ENCODE measurements at places on chromosomes 4 and X.

- no peak for DNase-seq
These were observed 84.4 kb downstream of the PPARGC1A start for GRCh38 chr4:23805450-23805851.

GRCh38 chrX:43643201-43643600 is 12.9 kb upstream of the MAOA start:
- no peak for DNase-seq

DNA sequence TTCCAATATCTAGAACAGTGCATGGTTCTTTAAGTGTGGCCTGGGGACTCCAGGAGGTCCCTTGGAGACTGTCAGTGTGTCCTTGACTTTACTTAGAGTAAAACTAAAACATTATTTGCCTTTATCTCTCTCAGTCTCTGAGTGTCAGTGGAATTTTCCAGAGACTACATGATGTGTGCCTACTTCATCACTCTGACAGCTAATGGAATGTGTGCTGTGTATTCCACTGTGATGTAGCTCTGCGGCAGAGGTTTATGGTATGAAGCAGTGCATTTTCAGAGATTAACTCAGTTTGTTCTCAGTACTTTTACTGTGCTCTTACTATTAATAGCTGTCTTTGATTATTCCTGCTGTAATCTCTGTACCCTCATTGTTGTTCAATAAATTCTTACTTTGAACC is 85.6 kb downstream of the MANBA start:
- DNase-seq, result no peak

GRCh38 chrX:39205467-39205866 is 404.2 kb downstream of the MID1IP1 start:
- DNase-seq, result no peak

DNA sequence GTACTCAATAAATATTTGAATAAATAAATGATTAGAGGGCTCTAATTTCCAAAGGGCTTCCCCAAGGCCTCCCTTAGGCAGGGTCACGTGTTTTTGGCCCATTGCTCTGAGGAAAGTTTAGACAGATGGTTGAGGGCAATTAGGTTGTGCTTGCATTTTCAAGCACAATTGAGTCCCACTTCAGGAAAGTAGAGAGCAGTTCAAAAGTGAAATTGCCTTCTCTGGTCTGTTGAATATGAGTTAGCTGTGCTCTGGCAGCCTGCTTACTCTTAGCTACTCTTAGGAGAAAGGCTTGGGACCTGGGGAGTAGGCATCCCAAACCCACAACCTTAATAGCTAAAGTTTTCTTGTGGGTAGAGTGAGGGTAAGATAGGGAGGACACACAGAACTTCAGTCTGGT is 9.0 kb upstream of the DRP2 start:
- DNase-seq, result no peak

GRCh38 chrX:13614154-13614553 is 38.8 kb upstream of the TCEANC start:
- no peak for DNase-seq

DNA sequence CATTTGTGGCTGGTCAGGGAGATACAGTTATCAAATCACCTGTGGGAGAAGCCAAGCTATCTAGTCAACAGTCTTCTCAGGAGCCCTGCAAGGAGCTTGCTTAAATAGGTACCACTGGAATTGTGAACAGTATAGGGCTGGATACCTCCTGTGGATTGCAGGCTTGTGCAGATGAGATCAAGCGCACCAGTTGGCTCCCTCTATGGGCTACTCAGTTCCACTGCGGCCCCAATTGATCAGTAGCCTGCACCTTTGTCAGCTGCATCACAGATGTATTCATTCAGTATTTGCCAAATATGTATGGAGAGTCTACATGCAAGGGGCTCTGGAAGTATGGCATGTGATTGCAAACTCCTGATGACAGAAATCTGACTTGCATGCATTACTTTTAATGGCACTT is 28.6 kb downstream of the TEX13A start:
- no peak for DNase-seq

DNA sequence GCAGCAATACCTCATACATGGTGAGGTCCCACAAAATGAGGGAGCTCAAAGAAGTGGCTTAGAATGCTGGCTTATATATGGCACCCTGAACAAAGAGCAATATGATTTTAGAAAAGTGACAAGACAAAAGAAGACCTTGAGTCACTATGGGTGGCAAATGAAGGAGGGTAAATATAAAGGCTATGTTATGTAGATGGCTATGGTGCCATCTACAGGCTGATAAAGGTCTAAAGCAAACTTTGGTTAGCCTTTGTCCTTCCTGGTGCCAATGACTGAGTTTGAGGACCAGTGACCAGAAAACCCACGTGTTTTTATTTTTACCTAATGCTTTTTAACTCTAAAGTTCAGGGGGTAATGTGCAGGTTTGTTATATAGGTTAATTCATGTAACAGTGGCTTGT is 151.8 kb downstream of the CCNG2 start:
- no peak for DNase-seq

GRCh38 chrX:42955349-42955748 is 177.4 kb upstream of the PPP1R2C start:
- no peak for DNase-seq

DNA sequence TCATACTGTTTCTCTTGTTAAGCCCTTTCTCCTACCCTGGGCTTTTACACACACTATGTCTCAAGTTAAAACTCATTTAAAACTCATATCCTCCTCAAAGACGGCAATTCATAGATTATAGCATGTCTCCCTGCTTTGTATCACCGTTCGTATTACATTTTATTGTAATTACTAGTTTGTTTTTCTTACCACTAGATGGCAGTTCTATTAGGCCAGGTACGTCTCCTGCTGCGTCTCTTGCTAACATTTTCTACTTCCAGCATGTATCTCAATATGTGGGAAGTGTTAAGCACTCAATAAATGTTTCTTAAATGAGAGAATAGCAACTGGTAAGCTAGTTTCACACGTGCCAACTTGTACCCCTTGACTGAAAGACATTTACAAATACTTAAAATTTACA is 450.3 kb upstream of the PCDH7 start:
- DNase-seq, result no peak

GRCh38 chrX:45571453-45571852 is 370.8 kb upstream of the DIPK2B start:
- DNase-seq, result no peak

- DNase-seq, result no peak
These were observed 33.1 kb downstream of the IL15 start for GRCh38 chr4:141669501-141669900.

GRCh38 chrX:153184787-153185186 is 5.7 kb downstream of the MAGEA1 start:
- no peak for DNase-seq

GRCh38 chrX:131894995-131895394 is 128.1 kb upstream of the STK26 start:
- DNase-seq, result no peak

- DNase-seq, result no peak
These were observed 129.6 kb downstream of the FAM13A start for GRCh38 chr4:88927420-88927819.

GRCh38 chr4:143399113-143399949 is 62.7 kb downstream of the GAB1 start:
- no peak for DNase-seq

GRCh38 chrX:118346258-118347094 is 570 bp downstream of the WDR44 start:
- peak; percentile 41 for DNase-seq

DNA sequence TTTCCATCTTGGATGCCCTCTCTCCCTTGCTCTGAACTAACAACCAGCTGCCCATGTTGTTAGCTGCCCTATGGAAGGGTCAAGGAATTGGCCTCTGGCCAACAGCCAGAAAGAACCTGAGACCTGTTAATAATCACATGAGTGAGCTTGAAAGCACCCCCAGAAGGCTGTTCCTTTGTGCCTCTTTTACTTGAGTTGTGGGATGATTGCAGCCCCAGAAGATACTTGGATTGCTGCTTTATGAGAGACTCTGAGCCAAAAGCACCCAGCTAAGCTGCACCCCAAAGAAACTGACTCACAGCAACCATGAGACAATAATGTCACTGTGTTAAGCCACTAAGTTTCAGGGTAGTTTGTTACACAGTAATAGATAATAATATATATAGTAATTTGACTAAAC is 73.3 kb downstream of the FRYL start:
- no peak for DNase-seq

DNA sequence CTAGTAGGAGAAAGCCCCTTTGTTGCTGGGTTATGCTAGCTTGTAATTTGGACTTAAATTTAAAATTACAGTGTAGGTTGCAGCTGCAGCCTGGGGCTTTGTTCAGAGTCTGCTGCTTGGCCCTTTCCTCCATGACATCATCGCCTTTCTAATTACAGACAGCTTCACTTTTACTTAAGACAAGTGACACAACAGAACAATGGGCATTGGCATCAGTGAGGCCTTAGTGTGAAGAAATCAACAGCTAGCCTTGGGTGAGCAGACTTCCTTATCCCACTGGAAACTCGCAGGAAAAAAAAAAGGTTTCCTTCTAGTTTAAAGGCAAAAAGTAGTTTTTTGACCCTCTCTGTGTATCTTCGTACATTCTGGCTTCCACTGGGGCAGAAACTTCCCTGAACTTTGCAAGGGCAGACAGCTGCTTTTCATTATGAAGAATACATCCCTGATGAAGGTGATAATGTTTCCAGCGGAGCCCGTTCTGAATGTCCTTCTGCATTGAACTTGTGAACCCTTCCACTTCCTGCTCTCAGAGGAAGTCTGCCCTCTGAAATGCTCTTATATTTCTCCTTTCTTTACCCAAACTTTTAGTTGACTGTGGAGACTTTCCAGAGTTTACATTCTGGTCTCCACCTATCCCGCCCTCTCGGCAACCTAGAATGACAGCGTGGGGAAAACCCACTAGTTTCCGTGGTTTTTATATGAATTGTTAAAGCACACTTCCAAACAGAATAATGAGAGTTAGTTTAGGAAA is 123.2 kb upstream of the FAM9C start:
- no peak for DNase-seq

DNA sequence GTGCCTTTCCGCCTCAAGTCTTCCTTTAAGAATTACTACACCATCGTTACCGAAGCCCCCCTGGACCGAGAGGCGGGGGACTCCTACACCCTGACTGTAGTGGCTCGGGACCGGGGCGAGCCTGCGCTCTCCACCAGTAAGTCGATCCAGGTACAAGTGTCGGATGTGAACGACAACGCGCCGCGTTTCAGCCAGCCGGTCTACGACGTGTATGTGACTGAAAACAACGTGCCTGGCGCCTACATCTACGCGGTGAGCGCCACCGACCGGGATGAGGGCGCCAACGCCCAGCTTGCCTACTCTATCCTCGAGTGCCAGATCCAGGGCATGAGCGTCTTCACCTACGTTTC is 2.2 kb downstream of the PCDH10 start:
- no peak for DNase-seq

DNA sequence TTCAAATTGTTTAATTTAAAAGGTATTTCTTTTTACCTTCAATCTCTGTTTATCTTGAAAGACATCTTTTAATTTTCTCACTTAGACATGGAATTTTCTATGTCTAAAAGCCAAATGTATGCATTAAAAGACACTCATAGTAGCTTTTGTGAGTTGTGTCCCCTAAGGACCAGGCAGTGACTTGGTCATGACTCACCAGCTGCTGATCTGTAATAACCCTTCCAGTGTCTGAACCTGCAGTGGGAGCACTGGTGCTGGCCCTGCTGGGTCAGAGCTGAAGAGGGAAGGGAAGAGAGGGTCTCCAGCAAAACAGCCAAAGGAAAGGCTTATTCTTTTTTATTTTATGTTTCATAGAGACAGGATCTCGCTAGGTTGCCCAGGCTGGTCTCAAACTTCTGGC is 31.1 kb upstream of the SH3D19 start:
- no peak for DNase-seq

- peak; percentile 88 for DNase-seq
These were observed at the start of the genes NDUFA1 and RNF113A for GRCh38 chrX:119871599-119872395. Gene NDUFA1 (plus strand): TSS chrX:119871832. CDS start chrX:119871912, 80 bp downstream. Gene RNF113A (minus strand): TSS chrX:119871733. CDS start chrX:119871613, 120 bp downstream.

GRCh38 chrX:48002319-48002718 is 1.5 kb downstream of the ZNF182 start:
- no peak for DNase-seq

DNA sequence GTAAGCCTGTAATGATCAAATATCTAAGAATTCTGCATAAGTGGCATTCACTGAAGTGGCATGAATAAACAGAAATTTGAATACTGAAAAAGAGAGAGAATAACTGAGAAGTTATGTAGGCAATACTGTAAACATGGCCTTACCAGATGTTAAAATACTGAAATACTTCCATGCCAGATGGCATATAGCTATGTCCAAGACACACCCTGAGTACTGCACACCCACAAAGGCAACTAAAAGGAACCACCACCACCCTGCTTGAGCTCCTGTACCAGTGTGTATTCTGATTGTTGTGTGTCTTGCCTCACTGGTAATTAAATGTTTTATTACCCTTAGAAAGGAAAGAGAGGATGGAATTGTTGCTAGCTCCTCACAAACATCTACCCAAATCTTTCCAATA is 192.1 kb downstream of the ADAMTS3 start:
- DNase-seq, result no peak

DNA sequence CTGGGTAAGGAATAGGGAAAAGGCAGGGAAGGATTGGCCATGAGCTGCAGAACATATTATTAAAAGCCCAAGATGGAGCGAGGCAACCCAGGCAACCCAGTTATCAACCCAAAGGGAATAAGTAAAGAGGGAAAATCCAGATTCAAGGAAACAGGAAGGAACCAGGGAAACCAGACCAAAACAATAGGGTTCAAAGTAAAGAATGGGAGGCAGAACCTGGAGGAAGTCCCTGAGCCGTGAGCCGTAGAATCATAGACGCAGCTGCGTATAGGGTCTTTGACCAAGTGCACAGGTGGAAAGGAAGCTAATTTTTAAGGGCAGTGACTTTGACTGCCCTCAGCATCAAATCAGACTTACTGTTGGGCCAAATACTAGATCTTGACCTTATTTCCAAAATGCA is 98.5 kb upstream of the SRD5A3 start:
- no peak for DNase-seq

DNA sequence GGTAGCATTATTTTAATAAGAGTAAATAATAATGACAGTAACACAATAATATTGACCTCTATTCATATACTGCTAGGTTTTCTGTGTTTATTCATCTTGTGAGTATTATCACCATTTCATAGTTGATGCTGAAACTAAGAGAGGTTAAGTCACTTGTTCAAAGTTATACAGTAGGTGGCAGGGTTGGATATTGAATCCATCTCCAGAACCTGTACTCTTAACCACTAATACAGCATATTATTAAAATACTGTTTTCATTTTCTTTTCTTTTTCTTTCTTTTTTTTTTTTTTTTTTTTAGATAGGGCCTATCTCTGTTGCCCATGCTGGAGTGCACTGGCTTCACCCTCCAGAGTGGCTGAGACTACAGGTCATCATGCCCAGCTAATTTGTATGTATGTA is 7.1 kb upstream of the ELF2 start:
- no peak for DNase-seq

GRCh38 chrX:136754651-136755050 is 26.1 kb downstream of the ARHGEF6 start:
- peak; percentile 19 for DNase-seq

DNA sequence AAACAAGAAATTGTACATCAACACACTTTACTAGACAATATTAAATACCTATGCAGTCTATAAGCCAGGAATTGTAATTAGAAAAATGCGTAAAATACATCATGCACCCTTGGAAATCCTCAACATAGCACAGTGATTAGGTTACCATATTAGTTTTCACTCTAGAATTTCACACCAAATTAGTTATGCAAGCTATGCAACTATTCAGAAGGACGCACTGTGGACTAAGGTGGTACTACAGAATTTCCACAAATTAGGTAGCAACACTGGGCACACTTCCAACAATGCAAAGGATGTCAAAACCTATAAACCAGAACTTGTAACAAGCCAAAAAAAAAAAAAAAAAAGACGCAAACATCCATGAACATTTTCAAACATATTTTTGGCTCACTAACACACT is 71.1 kb upstream of the ZCCHC13 start:
- DNase-seq, result no peak

Measured in CD4-positive, alpha-beta T cell treated with Interferon gamma for 1 hour (primary cell).